Pancreas (tissue), 10 donors: ENCODE measurements at places on chromosomes 1 and 21. TPM values are rescaled to one million over a fixed set of nuclear protein-coding genes. Genes with fewer than 3 reads are reported as not detected.

DNA sequence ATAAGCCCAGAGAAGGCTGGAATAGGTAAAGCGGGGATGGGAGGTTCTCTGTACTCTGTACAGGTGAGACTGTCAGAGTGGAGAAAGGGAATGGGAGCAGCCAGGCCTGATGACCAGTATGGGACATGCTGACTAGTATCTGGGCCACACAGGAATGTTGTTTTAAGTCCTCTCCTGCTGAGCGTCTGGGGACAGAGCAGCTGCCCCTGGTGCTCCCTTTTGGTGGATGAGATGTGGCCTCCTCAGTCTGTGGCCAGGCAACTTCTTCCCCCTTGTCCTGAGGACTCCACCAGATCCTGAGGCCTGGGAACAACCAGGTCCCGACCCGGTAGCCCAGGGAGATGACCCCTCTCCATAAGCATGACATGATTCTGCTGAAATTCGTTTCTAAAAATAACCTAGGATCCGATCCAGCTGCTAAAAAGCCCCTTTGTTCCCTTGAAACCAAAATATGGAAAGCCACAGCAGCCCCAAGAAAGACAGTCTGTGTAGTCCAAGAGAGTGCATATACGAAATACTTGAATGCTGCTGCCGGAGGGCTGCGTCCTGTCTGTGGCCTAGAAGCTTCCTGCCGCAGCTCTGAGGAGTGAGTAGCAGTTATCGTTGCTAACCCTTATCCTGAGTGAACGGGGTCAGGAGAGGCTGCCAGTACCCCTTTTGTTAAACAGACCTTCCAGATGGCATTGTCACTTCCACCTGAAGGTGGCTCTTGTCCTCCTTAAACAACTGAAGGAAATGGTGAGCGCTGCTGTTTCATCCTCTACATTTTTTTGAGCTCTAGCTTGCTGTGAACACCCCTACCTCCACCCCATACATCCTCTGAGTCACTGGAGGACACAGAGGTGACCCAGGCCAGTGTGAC lies 47.1 kb downstream of the ATP2B4 start:
- no peak overlapping the region for H3K4me3 ChIP-seq
- no peaks in the 10 kb centered on the region for H3K4me1 ChIP-seq
- H3K27me3 ChIP-seq: no peaks in the 10 kb centered on the region
- no peaks in the 10 kb centered on the region for H3K36me3 ChIP-seq

DNA sequence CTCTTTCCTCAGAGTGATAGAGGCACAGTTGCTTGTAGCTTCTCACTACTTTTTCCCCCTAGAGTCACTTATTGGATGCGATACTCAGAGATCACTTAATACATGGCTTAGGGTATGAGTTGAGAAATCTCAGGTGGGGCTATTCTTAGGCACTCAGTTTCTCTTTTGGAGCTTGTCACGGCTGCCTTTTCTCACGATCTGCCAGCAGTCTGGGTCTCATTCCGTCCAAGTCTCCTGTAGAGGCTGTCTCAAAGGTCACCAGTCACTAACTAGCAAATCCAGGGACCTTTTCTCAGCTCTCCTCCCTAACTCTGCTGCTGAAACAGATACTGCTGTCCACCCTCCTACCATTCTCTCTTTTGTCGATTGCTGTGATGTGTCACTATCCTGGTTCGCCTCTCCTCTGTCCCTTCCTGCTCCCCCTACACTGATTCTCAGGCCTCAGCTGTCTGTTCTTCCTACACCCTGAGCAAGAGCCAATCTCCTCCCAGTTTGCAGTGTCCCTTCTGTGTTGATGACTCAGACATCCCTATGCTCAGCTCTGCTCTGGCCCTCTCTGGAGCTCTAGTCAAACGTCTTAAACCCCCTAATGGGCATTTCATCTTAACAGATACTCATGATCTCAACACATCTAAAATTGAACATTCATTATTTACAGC lies 12.4 kb downstream of the ATP1A2 start:
- H3K4me3 ChIP-seq: no peak overlapping the region
- no peaks in the 10 kb centered on the region for H3K27me3 ChIP-seq
- DNase-seq: no peak
- no peaks in the 10 kb centered on the region for H3K36me3 ChIP-seq
- no peaks in the 10 kb centered on the region for H3K4me1 ChIP-seq

- H3K27me3 ChIP-seq: no peaks in the 10 kb centered on the region
- H3K4me3 ChIP-seq: peak overlapping the region; percentile 51
- H3K36me3 ChIP-seq: no peaks in the 10 kb centered on the region
Measured at GRCh38 chr1:228275179-228275429, 67.3 kb downstream of the OBSCN start.

DNA sequence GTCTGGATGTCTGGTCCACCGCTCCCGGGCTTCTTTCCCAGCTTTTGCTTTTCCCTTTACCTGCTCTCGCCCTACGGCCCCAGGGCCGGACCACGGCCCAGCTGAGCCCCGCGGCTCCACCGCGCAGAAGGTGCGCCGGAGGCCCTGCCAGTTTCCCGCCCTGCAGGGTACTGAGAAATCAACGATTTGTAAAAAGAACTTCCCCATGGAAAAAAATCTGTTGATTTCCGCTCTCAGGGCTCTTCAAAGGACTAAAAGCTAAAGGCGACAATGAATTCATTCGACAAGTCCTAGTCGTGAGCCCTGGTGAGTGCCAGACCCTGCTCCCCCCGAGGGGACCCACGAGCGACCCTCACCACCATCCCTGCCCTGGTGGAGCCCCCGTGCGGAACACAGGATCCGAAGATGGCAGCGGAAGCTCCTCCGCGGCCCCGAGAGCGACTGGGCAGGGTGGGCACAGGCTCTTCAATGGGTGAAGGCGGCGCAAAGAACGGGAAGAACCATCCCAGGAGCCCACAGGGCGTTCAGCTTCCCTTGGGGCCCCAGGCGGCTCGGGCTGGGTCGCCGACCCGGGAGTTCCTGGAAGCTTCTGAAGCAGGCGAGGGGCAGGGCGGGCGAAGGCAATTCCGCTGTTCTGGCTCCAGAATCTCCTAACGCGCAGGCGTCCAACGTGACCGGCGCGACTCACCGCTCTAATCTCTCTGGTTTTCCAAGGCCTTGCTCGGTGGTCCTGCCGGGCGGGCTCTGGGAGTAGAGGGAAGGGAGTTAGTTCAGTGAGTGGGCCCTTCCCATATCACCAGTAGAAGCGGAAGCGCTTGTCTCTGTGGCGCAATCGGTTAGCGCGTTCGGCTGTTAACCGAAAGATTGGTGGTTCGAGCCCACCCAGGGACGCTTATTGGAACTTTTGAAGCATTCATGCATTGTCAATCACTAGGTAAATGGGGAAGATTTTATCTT lies 6.6 kb upstream of the RNU1-2 start:
- peak overlapping the region; percentile 29 for H3K4me3 ChIP-seq
- H3K27ac ChIP-seq: peak overlapping the region; percentile 94
- H3K4me1 ChIP-seq: peaks cover 9% of the 10 kb centered on the region
- H3K27me3 ChIP-seq: no peaks in the 10 kb centered on the region

GRCh38 chr1:222358100-222358499 lies 189.8 kb downstream of the HHIPL2 start:
- no peak overlapping the region for H3K4me3 ChIP-seq
- H3K27ac ChIP-seq: no peak overlapping the region
- H3K4me1 ChIP-seq: no peaks in the 10 kb centered on the region
- no peak for DNase-seq
- no peaks in the 10 kb centered on the region for H3K36me3 ChIP-seq

- H3K4me3 ChIP-seq: no peak overlapping the region
- no peaks in the 10 kb centered on the region for H3K27me3 ChIP-seq
- H3K4me1 ChIP-seq: no peaks in the 10 kb centered on the region
- no peak for DNase-seq
- H3K36me3 ChIP-seq: no peaks in the 10 kb centered on the region
- H3K27ac ChIP-seq: no peak overlapping the region
Measured at GRCh38 chr21:36994501-36995158, 11.9 kb upstream of the RIPPLY3 start.

DNA sequence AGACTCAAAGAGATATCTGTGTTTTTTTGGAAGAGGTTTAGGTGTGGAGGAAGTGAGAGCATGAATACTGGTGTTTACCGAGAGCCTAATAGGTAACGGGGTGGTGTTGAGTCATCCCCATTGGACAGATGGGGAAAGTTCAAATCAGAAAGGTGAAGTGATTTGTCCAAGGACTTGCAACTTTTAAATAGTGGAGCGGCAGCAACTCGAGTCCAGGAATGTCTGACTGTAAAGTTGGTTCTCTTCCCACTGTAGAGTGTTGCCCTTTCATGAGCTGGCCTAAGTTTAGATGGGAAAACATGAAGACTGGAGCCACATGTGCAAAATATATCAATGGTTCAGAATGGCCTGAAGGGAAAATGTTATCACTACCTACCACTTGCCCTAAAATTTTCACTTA lies 125.7 kb downstream of the LYPLAL1 start:
- no peak overlapping the region for H3K27ac ChIP-seq
- H3K4me3 ChIP-seq: no peak overlapping the region
- H3K27me3 ChIP-seq: no peaks in the 10 kb centered on the region
- no peaks in the 10 kb centered on the region for H3K36me3 ChIP-seq

- H3K27me3 ChIP-seq: no peaks in the 10 kb centered on the region
- no peaks in the 10 kb centered on the region for H3K4me1 ChIP-seq
- no peak overlapping the region for H3K27ac ChIP-seq
- no peak overlapping the region for H3K4me3 ChIP-seq
Measured at GRCh38 chr21:16095005-16095404, 365.2 kb downstream of the USP25 start.

DNA sequence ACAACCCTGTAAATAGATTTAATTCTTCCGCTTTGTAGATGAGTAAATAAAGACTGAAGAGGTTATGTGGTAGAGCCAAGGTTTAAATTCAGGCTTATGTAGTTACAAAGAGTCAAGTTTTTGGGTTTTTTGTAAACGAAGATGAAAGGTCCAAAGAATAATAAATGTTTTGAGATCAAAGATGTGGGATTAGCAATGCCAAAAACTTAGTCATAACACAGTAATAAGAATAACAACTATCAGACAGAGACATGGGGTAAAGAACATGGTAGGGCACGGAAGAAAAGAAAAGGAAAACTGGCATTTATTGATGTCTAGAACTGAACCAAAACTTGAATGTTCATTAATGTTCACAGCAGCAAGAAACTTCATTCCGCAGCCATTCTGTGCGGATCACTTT lies 42.9 kb downstream of the EXTL2 start:
- H3K27ac ChIP-seq: no peak overlapping the region
- DNase-seq: no peak
- no peak overlapping the region for H3K4me3 ChIP-seq

DNA sequence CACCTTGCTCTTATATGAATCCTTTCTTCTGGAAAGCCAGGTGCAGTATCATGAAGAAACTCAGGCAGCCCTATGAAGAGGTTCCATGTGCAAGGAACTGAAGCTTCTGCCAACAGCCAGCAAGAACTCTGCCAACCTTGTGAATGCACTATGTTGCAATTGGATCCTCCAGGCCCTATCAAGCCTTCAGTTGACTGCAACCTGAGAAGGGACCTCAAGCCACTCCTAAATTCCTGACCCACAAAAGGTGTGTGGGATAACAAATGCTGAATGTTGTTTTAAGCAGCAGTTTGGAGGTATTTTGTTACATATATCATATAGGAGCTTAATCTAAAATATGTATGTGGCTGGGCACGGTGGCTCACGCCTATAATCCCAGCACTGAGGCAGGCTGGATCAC lies 84.0 kb downstream of the RERE start:
- DNase-seq: no peak
- H3K4me3 ChIP-seq: no peak overlapping the region
- H3K27ac ChIP-seq: no peak overlapping the region
- no peaks in the 10 kb centered on the region for H3K27me3 ChIP-seq
- no peaks in the 10 kb centered on the region for H3K36me3 ChIP-seq
- no peaks in the 10 kb centered on the region for H3K4me1 ChIP-seq

DNA sequence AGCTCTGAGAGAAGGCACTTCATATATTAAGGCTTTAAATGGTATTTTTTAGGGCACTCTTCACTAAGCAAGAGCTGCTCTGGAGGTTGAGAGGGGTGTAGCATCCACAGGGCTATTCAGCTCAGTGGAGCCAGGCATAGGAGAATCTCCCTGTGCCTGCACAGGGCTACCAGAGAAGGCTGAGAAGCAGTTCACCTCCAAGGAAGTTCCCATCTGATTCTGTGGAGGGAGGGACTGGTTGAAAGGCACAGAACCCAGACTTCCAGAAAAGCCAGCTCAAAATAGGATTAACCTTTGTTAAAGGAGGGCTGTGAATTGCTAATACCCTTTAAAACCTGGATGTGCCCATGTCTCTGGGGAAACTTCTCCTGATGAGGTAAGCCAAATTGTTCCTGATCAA lies 304.5 kb downstream of the TTLL7 start:
- H3K27ac ChIP-seq: no peak overlapping the region
- no peaks in the 10 kb centered on the region for H3K27me3 ChIP-seq
- H3K4me3 ChIP-seq: no peak overlapping the region
- no peaks in the 10 kb centered on the region for H3K36me3 ChIP-seq
- no peak for DNase-seq

DNA sequence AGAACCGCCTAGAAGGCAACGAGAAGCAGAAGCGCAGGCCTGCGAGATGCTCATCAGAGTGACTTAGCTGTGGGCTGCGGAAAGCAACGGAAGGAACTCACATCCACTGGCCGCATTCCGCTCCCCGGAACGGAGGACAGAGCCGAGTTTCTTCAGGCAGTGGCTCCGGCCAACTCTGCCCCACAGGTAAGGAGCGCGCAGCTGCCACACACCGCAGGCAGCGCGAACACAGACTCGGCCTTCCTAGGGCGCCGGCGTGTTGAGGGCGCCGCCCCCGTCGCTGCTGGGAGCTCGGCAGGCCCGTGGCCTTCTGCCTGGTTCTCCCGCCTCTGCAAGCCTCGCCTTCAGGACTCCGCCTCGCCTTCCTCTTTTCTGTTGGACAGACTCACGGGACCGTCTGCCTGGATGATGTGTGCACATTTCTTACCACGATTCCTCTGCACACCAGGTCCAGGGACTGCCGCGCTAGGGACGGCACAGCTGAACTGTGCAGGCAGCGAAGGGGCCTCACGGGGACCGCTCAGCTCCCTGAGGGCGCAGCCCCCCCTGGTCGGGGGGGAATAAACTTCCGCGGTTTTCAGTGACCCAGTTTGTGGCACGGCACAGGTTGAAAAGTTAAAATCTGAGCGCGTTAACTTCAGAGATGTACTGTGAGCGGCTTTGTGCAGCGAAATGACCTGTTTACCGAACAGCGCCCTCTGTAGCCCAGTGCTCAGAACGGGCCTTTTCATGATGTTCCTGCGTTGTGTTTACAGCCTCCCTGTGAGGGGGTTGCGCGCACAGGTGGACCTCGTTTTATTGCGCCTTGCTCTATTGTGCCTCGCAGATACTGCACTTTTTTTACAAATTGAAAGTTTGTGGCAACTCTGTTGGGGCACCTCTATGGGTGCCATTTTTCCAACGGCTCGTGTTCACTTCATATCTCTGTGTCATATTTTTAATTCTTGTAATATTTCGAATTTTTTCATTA lies 15.8 kb downstream of the TCP10L start:
- H3K27ac ChIP-seq: peak overlapping the region; percentile 41
- peak overlapping the region; percentile 71 for H3K4me3 ChIP-seq
- DNase-seq: peak; percentile 76
- H3K4me1 ChIP-seq: peaks cover 12% of the 10 kb centered on the region

- H3K4me1 ChIP-seq: no peaks in the 10 kb centered on the region
- no peak overlapping the region for H3K4me3 ChIP-seq
- H3K36me3 ChIP-seq: no peaks in the 10 kb centered on the region
- no peak overlapping the region for H3K27ac ChIP-seq
- H3K27me3 ChIP-seq: no peaks in the 10 kb centered on the region
Measured at GRCh38 chr1:41942278-41942677, 23.6 kb upstream of the HIVEP3 start.

- no peaks in the 10 kb centered on the region for H3K36me3 ChIP-seq
- no peaks in the 10 kb centered on the region for H3K27me3 ChIP-seq
- DNase-seq: no peak
- no peak overlapping the region for H3K4me3 ChIP-seq
- no peaks in the 10 kb centered on the region for H3K4me1 ChIP-seq
- H3K27ac ChIP-seq: no peak overlapping the region
Measured at GRCh38 chr1:221840511-221841243, 98.8 kb upstream of the DUSP10 start.

The RUNX3 gene
- total RNA-seq: 1.3 TPM

The XCL2 gene
- total RNA-seq: not detected
